Jurkat, Clone E6-1 (cell line): ENCODE measurements at places on chromosomes 7 and 10.
A peak's percentile ranks its signal among the peaks of the same experiment; 100 is the strongest.

DNA sequence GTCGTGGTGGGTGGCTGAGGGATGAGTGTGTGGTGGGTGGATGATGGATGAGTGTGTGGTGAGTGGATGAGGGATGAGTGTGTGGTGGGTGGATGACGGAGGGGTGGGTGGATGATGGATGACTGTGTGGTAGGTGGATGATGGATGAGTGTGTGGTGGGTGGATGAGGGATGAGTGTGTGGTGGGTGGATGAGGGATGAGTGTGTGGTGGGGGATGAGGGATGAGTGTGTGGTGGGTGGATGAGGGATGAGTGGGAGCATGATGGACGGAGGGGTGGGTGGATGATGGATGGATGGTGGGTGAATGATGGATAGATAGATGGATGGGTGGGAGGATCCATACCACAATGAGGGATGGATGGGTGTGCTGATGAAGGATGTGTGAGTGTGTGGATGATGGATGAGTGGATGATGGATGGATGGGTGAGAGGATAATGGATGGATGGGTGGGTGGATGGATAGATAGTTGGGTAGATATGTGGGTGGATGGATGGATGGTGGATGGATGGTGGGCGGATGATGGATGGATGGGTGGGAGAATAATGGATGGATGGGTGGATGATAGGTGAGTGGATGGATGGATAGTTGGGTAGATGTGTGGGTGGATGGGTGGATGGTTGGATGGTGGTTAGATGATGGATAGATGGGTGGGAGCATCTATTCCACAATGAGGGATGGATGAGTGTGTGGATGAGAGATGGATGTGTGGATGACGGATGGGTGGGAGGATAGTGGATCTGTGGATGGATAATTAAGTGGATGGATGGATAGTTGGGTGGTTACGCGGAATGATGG, 266.8 kb downstream of the CELF2 start:
- DNase-seq = no peak

DNA sequence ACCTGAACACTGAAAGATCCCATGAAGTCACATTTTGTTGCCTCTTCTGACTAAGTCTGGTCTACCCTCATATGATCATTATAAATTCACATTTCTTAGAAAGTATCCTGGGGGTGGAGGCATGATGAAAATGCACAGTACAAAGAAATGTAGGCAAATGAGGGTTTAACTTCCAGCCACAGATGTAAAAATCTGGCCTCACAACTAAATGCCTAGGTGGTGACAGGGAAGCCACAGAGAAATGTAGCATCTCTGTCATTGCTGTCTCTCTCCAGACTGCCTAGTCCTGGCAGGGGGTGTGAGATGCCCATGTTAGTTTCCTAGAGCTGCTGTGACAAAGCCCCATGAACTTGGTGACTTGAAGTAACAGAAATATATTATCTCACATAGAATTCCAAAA, 395.9 kb downstream of the SORCS3 start:
- DNase-seq = no peak

DNA sequence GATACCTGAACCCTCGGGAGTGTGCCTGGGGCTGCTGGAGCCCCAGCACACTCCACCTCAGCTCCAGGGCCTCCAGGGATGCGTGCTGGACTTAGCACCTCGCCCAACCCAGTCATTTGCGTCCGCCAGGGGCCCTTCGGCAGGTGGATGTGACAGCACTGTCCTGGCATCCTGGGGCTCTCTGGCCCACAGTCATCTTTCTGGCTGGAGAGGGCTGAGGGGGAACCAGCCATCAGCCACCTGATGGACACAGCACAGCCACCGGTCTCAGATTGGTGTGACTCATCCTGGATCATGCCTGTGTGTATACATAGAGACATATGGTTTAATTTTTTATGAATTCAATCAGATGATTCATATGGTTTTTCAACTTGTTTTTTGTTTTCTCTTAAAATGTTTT, 11.1 kb downstream of the ZNF775 start:
- no peak for DNase-seq

DNA sequence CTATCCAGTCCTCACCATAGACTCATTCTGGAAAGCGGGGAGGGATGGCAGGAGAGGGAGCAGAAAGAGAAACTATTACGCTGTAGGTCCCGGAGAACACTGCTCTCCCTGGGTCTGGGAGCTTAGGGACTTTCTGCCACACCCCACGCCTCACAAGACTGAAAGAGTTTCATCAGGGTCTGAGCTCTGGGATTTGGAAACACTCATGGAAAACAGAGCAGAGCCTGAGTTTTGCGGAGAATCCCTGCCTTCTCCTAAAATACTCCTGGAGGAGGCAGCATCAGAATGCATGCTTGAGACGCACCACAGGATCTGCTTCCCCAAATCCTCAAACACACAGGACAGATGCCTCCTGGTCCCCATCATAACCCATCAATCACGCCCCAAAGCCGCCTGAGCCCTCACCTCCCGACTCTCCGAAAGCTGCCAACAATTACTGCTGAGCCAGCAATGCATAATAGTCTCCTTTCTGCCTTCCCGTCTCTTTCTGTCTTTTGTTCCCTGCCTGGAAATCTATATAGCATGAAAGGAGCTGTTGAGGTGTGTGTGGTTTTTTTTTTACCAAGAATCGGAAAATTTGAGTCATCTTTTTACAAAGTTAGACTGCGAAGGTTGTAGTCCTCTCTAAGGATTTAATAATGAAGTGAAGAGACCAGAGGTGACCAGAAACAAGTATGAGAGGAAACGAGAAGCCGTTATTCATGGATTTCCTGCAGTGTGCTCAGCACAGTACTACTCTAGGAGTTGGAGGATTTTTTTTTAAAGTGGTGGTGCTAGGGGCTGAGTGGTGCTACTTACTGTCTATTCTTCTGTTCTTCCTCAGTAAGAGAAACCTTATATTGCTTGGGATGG, 37.7 kb downstream of the ASB13 start:
- DNase-seq = peak; percentile 67
